ENCODE measurements at places on chromosomes 3 and 15.

GRCh38 chr3:159432682-159433340, 555.8 kb upstream of the IL12A start:
- DNase-seq: peak; percentile 33

DNA sequence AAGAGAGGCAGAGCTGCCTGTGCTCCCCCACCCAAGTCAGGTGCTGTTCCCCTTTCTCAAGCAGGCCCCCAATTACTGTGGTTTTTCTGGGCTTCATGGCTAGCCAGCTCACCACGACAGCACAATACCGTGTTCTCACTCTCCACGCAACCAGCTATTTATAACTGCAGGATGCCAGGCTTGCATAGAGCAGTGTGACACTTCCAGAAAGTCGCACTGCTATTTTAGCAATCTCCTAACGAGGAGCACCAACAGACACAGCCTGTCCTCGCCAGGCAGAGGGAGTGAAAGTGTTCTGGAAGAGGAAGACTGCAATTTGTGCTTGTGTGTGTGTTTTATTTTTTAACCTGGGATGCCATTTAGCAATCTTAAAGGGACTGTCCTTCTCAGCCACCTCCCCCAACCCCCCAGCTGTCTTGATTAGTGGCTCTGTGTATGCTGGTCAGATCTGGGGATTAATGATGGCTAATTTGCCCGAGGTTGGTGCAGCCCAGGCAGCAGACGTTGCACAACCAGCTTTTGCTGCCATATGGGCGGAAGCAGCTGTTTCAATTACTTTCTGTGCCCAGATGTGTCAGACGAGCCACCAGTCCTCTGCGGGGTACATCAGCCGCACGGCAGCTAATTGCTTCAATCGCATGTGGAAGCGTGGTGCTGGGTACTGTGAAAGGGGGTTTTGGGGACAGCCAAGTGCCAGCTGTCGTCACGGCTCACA, 268.0 kb upstream of the ARRDC4 start:
- no peak for DNase-seq

DNA sequence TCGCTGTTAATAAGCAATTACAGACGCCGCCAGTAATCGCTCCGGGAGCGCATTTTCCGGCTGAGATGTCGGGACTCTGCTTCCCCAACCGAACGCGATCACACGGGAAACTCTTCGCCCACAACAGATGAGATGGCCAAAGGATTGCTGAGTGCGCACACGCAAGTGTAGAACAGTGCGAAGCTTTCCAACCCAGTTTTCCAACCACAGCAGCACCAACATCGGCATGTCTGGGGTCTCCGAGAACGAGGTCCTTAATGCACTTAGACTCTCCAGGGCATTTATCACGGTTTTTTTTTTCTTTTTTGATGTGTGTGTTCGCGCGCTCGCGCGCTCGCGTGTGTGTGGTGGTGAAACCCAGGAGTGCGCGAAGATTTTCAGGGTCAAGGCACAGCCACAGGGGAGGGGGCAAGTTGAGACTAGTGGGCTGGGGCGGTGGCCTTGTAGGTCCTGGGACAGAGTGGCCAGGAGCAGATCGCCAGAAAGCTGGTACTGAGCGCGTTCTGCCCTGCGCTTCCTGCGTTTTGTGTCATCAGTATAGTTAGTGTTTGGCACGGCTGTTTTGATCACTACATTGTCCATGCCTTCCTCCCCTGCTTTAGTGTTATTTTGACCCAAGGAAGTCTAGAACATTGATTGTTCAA, 1.8 kb upstream of the EOMES start:
- no peak for DNase-seq

- DNase-seq: no peak
These were observed 341.7 kb downstream of the CLSTN2 start for GRCh38 chr3:140276703-140277102.

DNA sequence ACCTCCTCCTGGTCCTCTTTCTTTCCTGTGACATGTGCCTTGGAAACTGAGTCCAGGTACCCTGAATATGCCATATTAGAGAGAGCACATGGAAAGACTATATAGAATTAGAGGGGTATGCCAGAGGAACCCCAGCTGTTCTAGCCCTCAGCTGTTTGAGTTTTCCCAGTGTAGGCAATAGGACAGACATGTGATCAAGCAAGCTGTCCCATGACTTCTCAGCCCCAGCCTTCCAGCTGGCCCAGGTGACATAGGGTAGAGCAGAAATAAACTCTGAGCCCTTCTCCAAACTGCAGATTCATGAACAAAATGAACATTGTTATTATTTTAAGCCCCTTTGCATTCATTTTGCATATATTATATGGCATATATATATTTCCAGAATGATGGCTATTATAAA, 118.7 kb downstream of the PPM1L start:
- DNase-seq: no peak
